ENCODE measurements at places on chromosomes 5 and 9. TPM values are rescaled to one million over a fixed set of nuclear protein-coding genes. Genes with fewer than 3 reads are reported as not detected.
A peak's percentile ranks its signal among the peaks of the same experiment; 100 is the strongest.

- DNase-seq: no peak
Measured at GRCh38 chr5:139646111-139646510, 2.0 kb upstream of the CXXC5 start.

DNA sequence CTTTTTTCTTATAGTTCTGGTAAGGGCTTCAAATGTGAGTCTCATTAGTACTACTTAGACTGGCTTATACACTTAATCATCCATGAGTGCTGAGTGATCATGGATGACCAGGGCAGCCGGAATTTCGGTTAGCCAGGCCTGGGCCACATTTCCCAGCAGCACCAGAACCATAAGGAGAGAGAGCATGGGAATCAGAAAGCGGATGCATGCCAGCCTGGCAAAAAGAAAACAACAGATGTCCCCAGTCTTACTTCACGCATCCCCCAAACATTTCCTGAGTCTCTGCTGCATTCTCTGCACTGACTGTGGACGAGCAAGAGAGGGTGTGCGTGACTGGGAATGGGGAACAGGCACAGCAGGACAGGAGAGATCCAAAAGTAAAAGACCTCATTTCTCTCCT lies 371.1 kb upstream of the ZNF608 start:
- DNase-seq: no peak

- DNase-seq: no peak
Measured at GRCh38 chr5:138032028-138032571, 779 bp downstream of the FAM13B start.

DNA sequence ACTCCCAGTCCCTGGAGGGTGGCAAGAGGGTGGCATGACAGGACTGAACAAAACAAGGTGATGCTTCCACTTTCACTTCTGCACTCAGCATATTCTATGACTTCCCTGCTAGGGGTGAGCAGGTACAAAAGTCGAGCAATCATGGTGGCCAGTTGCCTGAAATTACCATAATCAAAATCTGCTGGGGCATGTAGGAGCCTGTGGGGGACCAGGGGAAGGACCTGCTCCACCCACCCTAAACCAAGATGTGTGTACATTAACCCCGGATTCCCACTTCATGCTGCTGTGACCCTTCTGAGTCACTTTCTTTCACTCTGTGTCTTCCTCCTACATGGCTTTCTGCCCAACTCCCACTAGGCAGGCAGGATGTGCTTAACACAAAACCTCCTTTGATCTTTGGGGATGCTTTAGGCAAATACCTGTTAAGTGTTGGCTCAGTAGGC lies 73.3 kb upstream of the PHF24 start:
- no peak for DNase-seq

- DNase-seq: no peak
Measured at GRCh38 chr5:126450346-126450745, 27.1 kb downstream of the GRAMD2B start.

DNA sequence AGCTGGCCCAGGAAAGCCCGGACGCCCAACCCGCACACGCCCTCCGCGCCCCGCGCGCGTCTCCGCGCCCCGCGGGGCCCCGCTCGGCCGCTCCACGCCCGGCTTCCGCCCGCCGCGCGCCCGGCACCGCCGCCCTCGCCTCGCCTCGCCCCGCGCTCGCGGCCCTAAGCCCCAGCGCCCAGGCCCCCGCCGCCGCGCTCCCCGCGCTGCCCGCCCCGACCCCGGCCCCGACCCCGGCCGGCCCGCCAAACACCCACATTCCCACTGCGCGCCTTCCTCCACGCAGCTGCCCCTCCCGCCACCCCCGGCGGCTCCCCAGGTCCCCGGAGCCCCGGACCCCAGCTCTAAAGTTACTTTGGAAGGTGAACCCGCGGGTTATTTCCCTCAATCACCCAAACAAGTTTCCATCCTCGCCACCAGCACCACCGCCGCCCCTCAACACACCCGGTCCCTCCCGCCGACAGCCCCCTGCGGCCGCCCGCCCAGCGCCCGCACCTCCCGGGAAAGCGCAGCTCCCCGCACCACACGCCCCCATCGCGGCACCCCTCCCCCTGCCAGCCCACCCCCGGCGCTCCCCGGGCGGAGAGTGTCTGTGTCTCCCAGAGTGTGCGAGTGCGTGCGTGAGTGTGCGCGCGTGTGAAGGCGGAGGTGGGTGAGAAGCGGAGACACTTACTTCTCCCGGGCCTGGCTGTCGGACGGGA lies 439 bp downstream of the SSBP2 start:
- no peak for DNase-seq

DNA sequence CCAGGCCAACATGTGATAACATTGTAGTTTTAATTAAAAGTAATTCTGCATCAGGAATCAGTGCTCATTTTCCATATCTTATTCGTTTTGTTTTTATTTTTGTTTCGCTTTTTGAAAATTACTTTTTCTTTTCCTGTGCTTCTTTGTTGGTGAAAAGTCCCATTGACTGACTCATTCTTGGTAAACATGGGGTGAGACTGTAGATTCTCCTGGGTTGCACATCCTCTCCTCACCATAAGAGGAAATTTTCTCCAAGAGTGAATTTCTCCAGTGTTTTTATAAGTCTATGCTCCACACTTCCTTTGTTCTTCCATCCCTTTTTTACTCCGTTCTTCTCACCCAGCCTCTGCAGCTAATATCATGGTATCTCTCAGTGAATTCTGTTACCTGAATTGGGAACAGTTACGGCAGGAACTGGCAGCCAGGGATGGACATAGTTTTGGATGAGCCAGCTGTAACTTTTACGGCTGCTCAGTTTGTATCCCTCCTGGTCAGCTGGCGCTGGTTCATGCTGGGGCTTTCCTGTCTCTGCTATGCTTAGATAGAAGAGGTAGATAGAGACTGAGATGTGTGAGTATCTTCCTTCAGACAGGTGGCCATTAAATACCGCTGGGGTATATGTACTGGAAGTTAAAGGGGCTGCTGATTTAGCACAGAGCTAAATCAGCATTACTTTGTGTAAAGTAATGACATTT lies 80.0 kb downstream of the MAN2A1 start:
- peak; percentile 27 for DNase-seq

- DNase-seq: no peak
Measured at GRCh38 chr9:110356639-110357395, 19.2 kb upstream of the TXNDC8 start.

- no peak for DNase-seq
Measured at GRCh38 chr5:92505145-92505544, 1075.9 kb downstream of the NR2F1-AS1 start.

- DNase-seq: no peak
Measured at GRCh38 chr5:102975457-102976182, 144.3 kb downstream of the GIN1 start.

- no peak for DNase-seq
Measured at GRCh38 chr9:20216438-20216837, 405.9 kb downstream of the MLLT3 start.

DNA sequence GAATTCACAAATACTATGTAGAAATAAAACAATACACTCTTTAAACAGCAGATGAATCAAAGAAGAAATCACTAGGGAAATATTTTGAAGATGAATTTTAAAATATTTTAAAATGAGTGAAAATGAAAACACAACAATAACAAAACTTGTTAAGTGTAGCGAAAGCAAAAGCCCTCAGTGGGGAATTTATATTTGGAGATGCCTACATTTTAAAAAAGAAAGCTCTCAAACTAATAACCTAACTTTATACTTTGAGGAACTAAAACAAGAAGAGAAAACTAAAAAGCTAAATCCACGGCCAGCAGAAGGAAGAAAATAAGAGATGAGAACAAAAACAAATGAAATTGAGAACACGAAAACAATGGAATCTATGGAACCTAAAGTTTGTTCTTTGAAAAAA lies 22.7 kb downstream of the SPDL1 start:
- no peak for DNase-seq

DNA sequence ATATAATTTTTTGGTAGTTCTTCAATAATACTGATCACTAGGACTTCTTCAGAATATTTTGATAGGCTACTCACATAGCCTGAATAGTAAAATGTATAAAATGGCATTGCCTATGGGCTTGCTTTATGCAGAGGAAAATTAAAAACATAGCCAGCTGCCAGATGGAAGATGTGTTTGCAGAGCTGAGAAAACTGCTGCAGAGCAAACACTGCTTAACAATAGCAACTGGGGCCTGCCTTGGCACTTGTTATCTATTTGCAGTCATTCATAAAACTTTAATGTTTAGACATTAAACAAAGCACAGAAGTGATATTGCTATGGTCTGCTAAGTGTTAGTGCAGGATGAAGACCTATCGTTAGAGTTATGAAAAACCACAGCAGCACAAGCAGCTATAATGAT lies 151.5 kb upstream of the SMC2 start:
- no peak for DNase-seq

DNA sequence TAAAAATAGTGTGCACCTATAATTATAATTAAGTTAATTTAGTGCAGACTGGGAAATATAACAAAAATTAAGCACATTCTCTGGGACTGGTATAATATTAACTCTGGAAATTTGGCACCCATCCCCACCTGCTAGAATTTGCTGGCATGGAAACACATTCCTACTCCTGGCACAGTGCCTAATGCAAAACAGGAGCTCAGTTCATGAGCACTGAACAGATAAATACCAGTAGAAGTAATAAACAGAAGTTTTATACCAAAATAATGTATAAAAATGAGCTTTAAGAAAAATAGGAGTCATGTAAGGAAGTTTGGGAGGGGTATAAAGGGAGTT lies 23.7 kb upstream of the NPR3 start:
- peak; percentile 84 for DNase-seq

DNA sequence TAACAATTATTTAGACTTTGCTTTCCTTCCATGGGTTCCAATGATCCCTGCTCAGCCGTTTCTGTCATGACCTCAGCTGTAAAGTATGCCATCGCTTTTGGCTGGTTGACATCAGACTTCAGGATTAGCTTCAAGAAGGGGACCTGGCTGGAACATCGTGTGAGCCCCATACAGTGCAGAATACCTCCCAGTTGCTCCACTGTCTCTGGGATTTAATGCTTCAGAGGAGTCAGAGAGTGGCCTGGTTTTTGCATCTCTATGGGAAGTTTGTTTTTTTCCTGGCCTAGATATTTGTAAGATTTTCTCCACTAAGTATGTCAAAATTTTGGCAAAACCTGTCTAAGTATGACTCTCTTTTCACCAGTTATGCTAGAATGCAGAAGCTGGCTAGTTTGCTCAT lies 216.9 kb downstream of the GABBR2 start:
- peak; percentile 26 for DNase-seq

The CDC23 gene
- 35.0 TPM for total RNA-seq

The SLC23A1 gene
- total RNA-seq: 1.4 TPM

The ELAVL2 gene
- total RNA-seq: 1.2 TPM

The APBA1 gene
- 0.55 TPM for total RNA-seq

The SHISAL2B gene
- not detected for total RNA-seq

The KCNMB1 gene
- total RNA-seq: not detected
